ENCODE measurements at places on chromosomes 12 and 14. TPM values are rescaled to one million over a fixed set of nuclear protein-coding genes. Genes with fewer than 3 reads are reported as not detected.

ACSS3 gene
- 0.26 TPM for total RNA-seq

IKZF4 gene
- 0.13 TPM for total RNA-seq

DNA sequence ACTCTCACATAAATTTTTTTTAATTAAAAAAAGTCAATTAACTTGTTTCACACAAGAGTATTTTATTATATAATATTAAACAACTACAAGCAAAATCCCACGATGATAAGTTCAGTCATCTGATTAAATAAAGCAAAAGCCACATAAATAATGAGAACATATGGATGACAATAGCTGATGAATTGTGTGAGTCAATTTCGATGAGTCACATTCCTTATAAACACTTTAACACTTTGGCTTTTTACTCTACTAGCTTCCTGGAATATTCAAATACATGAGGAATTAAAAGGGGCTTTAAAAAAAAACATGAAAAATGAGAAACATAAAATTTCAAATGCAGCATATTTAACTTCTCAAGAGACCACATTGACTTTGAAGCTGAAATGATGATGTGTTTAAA lies 95.3 kb downstream of the BCAT1 start:
- peak; percentile 59 for DNase-seq

DNA sequence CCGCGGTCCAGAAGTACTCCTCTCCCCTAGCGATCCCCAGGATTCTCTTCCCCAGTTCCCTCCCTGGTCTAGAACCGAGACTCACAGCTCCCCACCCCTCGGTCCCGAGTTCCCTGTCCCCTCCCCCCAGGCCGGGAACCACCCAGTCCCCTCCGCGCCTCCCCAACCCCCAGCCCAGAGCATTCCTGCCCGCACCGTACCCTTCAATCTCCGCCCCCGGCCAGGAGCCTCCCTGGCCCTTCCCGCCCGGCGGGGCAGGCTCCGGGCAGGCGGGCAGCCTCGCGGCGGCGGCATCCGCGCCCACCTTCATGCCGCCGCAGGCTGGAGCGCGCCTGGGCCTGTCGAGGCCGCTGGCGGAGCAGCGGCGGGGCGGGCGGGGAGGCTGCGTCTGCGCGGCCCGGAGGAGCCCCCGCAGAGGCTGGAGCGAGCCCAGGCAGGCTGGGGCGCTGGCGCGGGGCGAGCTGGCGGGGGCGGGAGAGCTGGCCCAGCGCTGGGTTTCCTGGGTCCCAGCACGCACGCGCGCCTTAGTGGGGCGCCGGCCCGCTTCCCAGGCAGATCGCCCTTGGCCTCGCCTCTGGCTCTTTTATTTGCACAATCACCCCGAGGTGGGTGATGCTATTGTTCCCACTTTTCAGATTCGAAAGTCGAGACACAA lies 22.2 kb upstream of the GPR132 start:
- no peak for DNase-seq

GRCh38 chr14:60315196-60315990 lies 66.4 kb downstream of the PPM1A start:
- DNase-seq: no peak

DNA sequence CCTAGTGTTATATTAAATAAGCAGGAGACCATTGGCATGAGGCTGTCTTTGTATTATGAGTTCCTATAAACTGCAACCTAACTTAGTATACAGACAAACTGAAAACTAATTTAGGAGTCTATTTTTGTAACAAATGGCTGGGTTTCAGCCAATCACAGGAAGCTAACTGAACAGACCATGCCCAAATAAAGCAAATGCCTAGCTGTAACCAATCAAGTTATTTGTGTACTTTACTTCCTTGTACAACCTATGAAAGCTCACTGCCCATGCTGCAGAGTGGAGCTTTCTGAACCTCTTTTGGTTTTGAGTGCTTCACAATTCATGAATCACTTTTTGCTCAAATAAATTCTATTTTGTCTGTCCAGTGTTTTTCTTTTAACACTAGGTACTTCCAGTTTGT lies 41.6 kb downstream of the GUCY2C start:
- no peak for DNase-seq

DNA sequence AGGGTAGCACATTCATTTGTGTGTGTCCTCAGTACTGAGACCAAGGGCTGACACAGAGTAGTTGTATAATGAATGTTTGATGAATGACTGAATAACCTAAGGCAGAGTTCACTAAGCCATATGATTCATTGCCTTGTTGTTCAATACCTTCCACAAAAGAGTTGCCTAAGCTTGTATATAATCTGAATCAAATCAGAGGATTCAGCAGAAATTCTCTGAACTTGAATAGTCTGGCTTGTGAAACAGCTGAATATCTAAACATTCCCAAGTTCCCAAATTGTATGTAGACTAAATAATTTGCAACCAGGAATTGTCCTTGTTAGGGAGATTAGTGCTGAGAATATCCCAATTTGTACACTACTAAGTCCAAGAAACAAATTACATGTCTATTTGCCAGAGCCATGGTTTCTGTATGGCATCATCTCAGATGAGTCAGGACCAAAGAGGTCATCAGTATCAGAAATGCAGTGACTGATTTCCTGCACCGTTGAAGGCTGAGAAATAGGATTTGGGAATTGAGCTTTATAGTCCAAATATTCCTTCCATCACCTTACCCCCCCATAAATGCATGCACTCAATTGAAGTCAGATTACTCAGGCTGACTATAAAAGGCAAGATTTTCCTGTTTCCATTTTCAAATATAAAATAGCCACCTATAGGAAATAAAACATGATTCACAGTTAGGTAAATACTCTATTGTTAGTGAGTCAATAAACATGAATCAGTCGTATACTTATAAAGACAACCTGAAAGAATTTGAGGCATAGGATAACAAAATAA lies 168.7 kb downstream of the PHLDA1 start:
- peak; percentile 48 for DNase-seq

- DNase-seq: no peak
Observed at GRCh38 chr12:121872546-121873215, 14.0 kb upstream of the HPD start.
